Stimulated activated CD8-positive, alpha-beta memory T cell treated with anti-CD3 and anti-CD28 coated beads, Interleukin-15, amount 100 ng/mL, for 24 hours (primary cell): ENCODE measurements at places on chromosomes 1 and 21.

- no peak for DNase-seq
These were observed 4.0 kb downstream of the GLMP start for GRCh38 chr1:156291226-156292061.

GRCh38 chr1:203528063-203528462, 34.1 kb downstream of the OPTC start:
- no peak for DNase-seq

- no peak for DNase-seq
These were observed 10.2 kb upstream of the FCRL5 start for GRCh38 chr1:157562515-157562914.

DNA sequence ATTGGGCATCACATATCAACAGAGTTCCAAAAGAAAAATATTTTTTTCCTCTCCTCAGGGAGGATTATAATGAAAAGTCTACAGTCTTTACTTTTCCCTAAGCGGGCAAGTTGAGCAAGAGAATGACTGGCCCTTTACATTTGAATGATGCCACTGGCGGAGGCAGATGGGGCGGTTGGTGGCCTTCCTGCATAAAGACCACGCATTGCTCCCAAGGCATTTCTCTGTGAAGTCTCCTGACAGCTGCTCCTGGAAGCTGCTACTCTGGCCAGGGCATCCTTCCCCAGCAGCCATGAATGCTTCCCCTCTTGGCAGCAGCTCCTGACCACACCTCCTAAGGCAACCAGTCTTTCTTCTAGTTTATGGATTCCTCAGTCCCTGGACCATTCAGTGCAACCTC, 161.1 kb upstream of the RRP15 start:
- DNase-seq, result no peak

- DNase-seq, result no peak
These were observed 365.5 kb downstream of the KCTD3 start for GRCh38 chr1:215932558-215932957.

GRCh38 chr1:993379-993995, 6.4 kb downstream of the HES4 start:
- no peak for DNase-seq

- no peak for DNase-seq
These were observed 151.9 kb downstream of the DMRTA2 start for GRCh38 chr1:50271337-50271736.

DNA sequence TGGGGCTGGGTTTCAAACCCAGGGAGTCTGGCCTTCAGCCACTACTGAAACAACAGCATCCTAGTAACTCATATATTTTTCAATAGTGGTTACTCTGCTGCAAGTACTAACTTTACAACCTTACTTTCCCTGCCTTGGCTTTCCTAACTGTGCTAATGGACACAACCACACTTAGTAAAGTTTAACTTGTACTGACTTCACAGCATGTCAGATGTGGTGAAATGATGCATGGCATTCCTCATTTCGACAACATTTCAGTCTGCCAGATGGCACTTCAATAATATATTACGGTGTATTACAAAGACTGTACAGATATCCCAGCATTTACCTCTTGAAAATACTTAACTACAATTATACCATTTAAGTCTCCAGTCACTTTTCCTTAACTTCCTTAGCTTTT, 27.8 kb downstream of the LRRC7 start:
- DNase-seq, result no peak

DNA sequence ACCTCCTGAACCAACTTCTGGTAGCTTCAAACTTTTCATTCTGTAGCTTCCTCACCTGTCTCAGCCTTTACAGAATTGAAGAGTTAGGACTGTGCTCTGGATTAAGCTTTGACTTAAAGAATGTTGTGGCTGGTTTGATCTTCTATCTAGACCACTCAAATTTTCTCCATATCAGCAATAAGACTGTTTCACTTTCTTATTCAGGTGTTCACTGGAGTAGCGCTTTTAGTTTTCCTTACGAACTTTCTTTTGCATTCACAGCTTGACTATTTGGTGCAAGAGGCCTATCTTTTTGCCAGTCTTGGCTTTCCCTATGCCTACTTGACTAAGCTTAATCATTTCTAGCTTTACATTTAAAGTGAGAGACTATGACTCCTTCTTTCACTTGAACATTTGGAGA, 31.5 kb downstream of the FGGY start:
- no peak for DNase-seq

DNA sequence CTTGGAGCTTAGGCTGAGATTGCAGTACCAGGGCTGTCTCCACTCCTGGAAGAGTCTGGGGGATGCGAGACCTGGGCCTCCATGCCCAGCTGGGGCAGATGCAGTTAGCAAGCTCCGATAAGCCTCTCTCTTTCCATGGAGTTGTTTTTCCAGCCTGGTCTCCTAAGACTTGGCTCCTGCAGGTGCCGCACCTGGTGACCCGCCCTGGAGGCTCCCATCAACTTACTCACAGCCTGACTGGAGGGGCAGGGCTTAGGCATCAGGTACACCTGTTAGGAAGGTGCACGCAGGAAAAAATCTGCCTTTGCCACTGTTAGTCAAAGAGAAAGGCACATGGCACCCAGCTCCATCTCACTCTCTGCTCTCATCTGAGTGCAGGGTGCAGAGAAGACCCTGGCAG, 198.1 kb upstream of the TMEM51 start:
- no peak for DNase-seq

- no peak for DNase-seq
These were observed 1.9 kb downstream of the SLC16A1 start for GRCh38 chr1:112954017-112954650.

GRCh38 chr21:39527664-39528381, 76.1 kb downstream of the SH3BGR start:
- no peak for DNase-seq

- no peak for DNase-seq
These were observed 60.3 kb downstream of the CD247 start for GRCh38 chr1:167457936-167458584.

- no peak for DNase-seq
These were observed 116.6 kb downstream of the ATG4C start for GRCh38 chr1:62900566-62900965.

DNA sequence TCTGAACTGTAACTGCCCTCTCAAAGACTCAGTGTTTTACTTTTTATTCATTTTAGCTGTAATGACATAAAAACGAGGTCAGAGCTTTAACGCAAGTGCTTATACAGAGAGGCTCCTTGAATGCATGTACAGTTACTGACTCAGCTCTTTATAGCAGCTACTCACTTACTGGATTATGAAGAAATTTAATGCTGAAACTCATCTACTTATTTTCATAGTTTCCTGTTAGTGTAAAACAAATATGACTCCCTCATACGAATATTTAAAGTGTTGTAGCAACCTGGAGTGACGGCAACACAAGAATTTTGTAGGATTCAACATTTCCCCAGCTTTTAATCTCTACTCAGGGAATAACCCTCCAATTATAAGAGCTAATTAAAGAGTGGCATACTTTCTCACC, 32.7 kb downstream of the ADSS2 start:
- no peak for DNase-seq

DNA sequence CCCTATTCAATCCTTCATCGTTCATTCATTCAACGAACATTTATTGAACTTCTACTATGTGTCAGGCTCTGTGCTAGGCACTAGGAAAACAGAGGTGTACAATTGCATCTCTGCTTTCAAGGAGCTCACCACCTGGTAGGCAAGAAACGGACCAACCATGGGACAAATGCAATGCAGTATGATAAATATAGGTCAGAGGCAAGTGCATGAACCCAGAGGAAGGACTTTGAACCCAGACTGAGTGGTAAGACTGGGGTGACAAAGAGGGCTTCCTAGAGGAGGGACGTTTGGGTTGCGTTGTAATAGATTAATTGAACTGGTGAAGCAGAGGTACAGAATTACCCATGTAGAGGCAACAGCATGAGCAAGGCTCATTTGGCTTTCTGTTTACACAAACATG, 16.4 kb downstream of the CD2 start:
- DNase-seq, result no peak

DNA sequence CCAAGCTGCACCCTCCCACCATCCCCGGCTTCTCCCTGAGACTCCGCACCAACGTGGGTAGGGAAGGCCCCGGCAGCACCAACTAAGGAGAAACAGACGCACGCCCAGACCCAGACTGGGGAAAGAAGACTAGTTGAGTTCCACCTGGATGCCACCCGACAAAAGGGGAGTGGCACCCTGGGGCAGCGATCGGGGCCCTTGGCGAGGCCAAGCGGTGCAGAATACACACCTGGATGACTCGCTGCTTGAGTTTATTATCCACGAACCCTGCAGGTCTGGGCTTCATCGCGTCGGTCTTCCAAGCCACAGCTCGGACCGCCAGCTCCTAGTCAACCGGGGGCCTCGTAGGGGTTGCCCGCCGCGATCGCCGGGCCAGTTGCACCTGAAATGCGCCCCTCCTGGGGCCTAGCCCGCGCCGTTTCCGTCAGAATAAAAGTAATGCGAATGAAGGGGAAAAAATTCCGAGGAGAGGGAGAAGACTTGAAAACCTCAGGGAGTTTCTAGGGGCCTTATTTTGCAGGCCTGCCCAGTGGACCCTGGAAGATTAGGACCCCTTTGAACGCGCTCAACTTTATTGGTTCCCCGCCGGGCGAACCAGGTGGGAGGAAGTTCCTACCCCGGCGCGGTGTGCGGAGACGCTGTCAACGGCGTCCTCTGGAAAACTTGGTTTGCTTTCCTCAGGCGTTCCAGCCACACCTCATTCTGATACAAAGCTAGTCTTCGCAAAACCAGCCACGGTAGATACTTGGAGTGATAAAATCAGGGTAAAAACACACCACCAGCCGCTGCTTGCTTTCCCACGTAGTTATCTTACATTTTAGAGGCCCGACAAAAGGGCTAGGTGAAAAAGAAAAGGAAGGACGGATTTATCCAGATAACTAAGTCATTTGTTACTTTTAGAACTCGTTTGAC, at the start of gene NVL:
Gene NVL, minus strand, starts transcription at position 331 of the 912 bp plus-strand sequence. Its CDS starts 45 bp downstream, at position 286.
- peak; percentile 47 for DNase-seq

GRCh38 chr21:45433301-45433700, 28.3 kb downstream of the COL18A1 start:
- DNase-seq, result no peak

GRCh38 chr1:16367258-16367967, 371 bp downstream of the SZRD1 start:
- DNase-seq, result peak; percentile 70

DNA sequence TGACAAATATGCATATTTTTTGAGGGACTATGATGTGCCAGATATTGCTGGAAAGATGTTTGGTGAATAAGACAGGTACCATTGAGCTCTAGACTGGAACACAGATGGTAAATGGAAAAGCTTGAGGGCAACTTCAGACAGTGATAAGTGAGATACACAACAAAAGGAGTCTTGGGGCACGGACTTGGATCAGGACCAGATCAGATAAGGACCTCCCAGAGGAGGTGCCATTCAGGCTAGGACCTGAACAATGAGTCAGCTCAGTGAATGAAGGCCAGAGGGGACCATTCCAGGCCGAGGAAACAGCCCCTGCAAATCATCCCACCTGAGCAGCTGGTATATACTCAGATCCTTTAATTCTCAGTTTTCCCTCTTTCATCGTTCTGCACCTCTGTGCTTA, 1.8 kb upstream of the KCNJ15 start:
- no peak for DNase-seq

- no peak for DNase-seq
These were observed 45.8 kb upstream of the S1PR1 start for GRCh38 chr1:101191049-101191448.

GRCh38 chr1:23446661-23447310, 22.2 kb upstream of the TCEA3 start:
- DNase-seq, result no peak

- no peak for DNase-seq
These were observed 10.1 kb downstream of the JAM2 start for GRCh38 chr21:25649146-25649545.
